DMS79 treated with DMSO at 0.1 percent for 48 hours (cell line): ENCODE measurements at places on chromosomes 2 and 18.

- no peak for DNase-seq
Measured at GRCh38 chr18:40577239-40577980, 1377.6 kb upstream of the PIK3C3 start.

DNA sequence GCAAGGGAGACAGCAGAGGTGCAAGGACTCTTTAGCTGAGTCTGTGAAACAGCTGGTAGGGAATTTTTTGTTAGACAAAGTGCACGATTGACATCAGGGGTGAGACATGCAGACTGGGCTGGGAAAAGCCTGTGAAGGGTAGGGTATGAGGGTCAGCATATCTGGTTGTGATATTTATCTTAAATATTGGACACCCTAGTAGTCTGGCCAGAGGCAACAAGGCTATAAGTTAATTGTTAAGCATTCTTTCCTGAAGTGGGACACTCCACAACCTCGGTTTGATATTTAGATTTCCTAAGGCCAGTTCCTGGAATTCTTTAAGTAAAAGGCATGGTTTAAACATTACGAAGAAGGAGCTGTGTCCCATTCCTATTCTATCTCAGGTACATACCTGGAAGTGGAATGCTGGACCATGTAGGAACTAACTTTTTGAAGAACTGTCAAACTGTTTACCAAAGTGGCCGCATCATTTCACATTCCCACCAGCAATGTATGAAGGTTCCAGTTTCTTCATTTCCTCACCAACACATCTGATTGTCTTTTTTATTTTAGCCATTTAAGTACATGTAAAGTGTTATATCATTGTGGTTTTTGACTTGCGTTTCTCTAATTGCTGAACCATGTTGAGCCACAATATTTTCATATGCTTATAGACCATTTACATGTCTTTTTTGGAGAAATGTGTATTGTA is 22.5 kb downstream of the EHBP1 start:
- DNase-seq: no peak

- no peak for DNase-seq
Measured at GRCh38 chr2:144480285-144480684, 39.6 kb downstream of the ZEB2 start.

DNA sequence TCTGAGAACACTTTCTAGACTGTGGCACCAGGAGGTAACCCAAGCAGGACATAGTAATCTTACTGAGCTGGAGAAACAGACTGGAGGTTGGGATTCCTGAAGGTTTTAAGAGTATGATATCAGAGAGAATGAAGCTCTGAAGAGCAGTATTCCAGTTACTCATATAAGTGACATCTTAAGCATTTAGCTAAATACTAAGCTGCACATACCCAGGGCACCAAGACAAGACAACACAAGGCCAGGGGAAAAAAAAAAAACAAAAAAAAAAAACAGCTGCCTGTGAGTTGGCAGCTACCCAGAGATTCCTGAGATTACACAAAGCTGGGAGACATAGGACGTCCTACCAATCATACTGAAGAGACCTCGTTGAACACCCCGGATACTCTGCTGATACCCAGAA is 175.8 kb downstream of the SRBD1 start:
- DNase-seq: no peak

GRCh38 chr2:23556929-23557328 is 171.9 kb downstream of the KLHL29 start:
- DNase-seq: peak; percentile 89

GRCh38 chr2:37775908-37776250 is 104.4 kb upstream of the CDC42EP3 start:
- no peak for DNase-seq

DNA sequence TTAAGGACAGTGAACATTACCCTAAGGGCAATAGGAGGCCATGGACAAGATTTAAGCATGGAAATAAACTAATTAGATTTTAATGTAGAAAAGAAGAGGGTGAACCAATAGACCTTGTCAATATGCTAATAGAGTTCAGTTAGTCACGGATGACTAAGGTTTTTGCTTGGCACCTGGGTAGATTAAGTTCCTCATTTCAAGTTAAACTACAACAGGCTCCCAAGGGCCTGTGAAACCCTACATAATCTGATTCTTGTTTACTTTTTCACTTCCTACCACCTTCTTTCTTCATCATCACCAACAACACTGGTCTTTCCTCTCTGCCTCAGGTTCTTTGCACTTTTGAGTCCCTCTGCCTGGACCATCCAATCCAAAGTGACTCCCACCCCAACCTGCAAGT is 14.8 kb downstream of the SP110 start:
- no peak for DNase-seq

DNA sequence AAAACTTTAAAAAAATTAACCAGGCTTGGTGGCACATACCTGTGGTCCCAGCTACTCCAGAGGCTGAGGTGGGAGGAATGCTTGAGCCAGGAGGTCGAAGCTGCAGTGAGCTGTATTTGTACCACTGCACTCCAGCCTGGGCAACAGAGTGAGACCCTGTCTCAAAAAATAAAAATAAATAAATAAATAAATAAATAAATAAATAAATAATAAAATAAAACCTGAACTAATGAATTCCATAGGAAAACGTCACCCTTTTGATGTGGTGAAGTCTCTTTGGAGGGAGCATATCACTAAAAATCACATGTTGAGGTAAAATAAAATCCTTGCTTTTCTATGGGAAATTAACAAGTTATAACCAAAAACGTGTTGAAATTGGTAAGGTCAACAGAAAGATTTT is 29.6 kb upstream of the ITGAV start:
- no peak for DNase-seq

- peak; percentile 97 for DNase-seq
Measured at GRCh38 chr2:175010848-175011254, 5.7 kb upstream of the CHN1 start.

GRCh38 chr2:186422226-186422625 is 63.8 kb upstream of the ZC3H15 start:
- no peak for DNase-seq

- no peak for DNase-seq
Measured at GRCh38 chr18:58858591-58859468, 5.8 kb upstream of the ZNF532 start.

DNA sequence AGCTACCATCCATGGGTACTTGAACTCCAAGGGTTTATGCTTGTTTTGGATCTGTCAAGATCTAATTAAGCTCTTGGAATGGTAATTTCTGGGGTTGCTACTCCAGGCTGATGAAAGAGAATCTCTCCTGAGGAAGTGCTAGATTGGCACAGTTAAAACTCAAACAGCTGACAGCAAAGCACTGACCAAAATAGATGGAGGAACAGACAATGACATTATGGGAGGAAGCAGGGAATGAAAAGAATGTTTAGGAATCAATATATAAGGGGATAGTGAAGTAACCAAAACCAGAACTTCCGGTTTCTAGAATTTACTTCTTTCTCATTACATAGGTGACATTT is 6.3 kb downstream of the THUMPD2 start:
- no peak for DNase-seq

DNA sequence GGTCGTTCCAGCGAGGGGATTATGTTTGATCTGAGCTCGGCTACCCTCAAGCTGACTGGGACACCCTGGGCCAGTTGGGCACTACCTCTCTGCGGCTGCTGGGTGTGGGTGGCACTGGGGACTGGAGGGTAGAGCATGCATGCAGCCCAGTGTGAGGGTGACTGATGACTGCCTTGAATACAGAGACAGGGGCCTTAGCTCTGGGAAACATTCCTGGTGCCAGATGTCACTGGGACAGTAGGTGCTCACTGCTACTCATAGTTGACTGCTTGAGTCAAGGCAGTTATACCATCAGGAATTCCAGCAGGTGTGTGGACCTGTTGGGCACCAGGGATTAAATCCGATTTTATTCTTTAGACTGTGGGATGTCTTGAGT is 33.6 kb upstream of the ATP6V1B1 start:
- no peak for DNase-seq

DNA sequence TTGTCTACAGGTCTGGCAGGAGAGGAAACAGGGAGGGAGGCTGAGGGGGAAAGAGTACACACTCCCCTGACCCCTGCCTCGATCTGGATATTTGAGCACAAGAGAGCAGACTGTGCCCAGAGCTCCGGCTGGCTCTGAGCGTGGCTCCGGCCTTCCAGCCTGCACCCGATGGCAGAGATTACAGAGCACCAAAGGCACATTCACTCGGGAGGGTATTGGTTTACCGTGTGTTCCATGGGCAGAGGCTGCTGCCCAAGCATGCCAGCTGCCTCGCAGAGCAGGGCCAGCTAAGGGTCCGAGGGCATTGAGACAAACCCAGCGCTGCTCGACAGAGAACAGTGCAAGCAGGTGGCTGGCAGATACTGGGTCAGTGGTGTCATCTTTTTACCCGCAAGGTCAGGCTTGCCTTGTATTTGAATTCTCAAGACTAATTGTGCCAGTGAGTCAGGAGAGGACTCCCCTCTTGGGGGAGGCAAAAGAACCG is 132.2 kb downstream of the TNS1 start:
- DNase-seq: no peak

GRCh38 chr2:79554899-79555298 is 42.0 kb downstream of the CTNNA2 start:
- DNase-seq: no peak

DNA sequence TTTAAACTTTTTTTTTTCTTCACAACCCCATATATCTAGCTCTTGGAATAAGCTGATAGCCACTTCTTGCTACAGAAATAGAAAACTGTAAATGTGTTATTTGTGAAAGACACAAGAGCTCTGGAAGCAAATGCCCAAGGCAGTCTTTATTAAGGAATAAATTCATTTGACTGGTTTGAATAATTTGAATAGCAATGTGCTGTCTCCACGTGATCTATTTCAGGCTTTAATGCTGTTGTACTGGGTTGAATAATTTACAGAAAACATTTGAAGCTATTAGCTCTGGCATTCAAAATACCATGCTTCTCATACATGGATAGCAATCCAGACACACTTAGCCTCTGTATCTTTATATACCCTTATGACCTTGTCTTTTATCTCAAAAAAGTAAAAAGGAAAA is 366.7 kb upstream of the KCNJ3 start:
- DNase-seq: no peak

DNA sequence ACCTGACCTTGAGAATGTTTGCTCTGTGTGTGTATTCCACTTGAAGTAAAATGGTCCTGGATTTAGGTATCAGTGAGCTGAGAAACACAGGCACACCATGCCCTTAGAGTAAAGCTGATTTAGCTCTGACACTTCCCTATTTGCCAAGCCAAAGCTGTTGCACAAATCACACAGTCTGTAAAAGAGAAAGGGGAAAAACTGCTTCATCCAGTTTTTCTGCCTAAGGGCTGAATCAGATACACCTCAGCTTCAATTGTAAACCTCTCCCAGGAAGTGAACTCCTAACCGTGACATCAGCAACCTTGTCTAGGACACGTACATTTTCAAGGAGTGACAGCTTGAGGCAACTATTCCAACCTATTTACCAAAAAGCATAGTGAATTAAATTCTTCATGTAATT is 150.4 kb downstream of the NR4A2 start:
- DNase-seq: peak; percentile 54

- no peak for DNase-seq
Measured at GRCh38 chr2:143463719-143464118, 334.5 kb downstream of the ARHGAP15 start.

GRCh38 chr18:46246101-46246500 is 141.9 kb downstream of the HAUS1 start:
- no peak for DNase-seq

- DNase-seq: no peak
Measured at GRCh38 chr2:37020887-37021796, 54.8 kb upstream of the STRN start.

- no peak for DNase-seq
Measured at GRCh38 chr18:8769509-8770095, 64.2 kb downstream of the MTCL1 start.

GRCh38 chr2:215452725-215453124 is 16.9 kb upstream of the FN1 start:
- DNase-seq: no peak

DNA sequence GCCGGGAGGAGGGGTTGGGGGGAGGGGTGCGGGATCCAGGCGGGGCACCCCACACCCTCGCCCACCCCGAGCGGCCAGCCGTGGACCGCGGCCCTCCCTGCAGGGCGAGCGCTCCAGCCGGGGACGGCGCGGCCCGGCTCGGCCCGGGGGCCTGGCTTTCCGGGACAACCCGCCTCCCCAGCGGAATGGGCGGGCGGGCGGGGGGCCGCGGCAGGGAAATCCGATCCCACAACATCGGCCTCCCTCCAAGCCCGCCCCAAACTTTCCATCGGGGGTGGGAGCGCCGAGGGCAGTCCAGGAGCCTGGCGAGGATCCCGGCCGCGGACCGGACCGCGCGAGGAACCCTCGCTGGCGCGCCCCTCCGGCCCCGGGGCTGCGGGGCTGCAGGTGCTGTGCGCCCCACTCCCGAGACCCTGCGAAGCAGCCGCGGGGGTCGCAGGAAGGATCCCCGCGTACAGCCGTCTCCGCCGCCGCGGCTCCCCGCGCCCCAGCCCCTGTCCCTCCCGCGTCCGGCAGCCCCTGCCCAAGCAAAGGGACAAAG is 529 bp downstream of the SEMA4C start:
- DNase-seq: no peak

DNA sequence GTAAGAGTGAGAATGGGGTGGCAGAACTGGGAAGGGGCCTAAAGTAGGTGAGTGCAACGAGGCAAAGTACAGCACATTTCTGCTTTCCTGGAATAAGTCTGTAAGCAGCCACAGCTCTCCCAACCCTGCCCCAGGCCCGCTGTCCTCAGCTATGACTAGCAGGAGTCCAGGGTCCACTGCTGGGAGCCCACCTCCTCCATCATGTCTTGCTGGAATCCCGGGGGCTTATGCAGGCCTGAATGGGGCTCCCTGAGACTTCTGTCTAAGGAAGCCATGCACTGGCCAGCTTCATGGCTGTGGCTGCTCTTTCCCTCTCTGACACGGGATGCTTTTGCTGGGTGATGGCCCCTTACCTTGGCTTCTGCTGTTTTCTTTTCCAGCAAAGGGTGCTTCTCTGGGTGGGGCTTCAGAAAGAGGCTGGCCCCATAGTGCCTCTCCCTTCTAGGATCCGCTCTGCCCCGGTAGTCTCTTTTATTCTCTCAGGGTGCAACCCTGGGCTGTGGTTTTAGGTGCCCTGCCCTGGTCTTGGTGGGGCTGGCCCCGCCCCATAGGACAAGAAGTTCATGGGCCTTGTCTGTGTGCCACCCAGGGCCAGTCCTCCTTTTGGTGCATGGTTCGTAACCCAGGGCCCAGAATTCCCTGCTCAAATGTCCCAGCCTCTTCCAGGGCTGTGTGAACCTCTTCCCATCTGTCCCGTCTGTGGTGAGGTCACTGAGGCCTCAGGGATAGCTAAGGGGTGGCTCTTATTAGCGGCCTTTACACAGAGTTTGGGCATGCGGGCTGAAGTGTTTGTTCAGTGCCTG is 33.8 kb upstream of the POLE4 start:
- no peak for DNase-seq

DNA sequence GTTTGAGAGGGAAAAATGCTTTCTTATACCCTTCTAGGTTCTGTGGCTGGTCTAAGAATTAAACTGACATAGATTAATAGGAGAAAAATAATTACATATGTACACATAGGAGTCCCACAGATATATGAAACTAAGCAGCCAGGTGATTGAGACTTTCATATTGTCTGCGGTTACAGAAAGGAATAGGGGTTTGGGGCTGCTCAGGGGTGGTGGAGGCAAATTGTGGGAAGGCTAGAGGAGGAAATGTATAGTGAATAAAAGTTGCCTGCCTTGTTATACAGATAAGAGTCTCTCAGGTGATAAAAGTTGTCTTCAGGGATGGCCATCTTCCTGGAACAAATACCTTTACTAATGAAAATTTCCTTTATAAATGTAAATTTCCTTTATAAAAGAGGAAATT is 28.6 kb downstream of the MDH1 start:
- DNase-seq: no peak
